ENCODE measurements at places on chromosomes 3 and 15.

GRCh38 chr3:42014921-42015533, 53.1 kb upstream of the ULK4 start:
- no peak for DNase-seq

DNA sequence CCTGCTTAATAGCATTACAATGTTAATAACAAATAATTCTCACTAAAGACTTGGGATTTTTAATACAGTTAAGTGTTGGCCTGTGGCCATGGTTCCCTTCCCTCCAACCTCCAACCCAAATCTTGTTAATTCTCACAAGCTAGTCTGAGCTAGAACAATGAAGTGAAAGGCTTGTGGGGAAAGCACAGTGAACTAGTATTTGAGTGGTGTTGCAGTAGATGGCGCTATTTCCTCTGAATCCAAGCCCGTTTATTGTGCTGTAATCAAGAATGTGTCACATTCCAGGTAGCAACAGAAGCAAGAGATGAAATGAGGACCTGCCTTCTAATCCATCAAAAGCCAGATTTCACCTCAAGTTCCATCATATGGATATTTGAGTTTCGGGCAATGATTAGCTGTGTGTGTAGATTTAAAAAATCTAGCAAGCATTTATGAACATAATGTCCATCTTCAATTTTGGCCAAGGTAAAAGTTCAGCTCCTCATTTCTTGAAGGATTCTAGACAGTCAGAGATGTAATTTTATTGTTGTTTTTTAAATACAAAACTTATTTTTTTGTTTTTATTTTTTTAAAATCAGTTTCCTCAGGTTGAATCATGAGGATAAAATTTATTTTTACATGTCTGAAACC, 160.7 kb downstream of the SQOR start:
- DNase-seq = peak; percentile 56

- no peak for DNase-seq
Measured at GRCh38 chr3:114510201-114510600, 216.4 kb downstream of the TIGIT start.

- DNase-seq = no peak
Measured at GRCh38 chr3:179732661-179733348, 80.0 kb downstream of the USP13 start.

DNA sequence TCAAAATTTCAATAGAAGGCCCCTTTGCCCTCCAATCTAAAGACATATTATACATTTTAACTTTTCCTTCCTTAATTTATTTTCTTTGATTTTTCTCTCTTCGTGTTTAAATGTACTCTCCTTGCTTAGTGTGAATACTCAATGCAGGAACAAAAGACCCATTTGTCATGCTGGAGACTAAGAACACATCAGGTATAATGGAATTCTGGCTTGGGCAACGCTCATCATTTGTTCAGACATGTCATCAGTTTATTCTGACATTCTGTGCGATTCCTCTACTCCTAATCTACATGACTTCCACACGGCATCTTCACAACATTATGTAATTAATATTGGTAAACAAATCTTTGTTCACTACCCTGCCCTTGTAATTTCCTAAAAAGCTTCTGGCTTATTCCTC, 136.6 kb upstream of the LRRN1 start:
- DNase-seq = no peak

DNA sequence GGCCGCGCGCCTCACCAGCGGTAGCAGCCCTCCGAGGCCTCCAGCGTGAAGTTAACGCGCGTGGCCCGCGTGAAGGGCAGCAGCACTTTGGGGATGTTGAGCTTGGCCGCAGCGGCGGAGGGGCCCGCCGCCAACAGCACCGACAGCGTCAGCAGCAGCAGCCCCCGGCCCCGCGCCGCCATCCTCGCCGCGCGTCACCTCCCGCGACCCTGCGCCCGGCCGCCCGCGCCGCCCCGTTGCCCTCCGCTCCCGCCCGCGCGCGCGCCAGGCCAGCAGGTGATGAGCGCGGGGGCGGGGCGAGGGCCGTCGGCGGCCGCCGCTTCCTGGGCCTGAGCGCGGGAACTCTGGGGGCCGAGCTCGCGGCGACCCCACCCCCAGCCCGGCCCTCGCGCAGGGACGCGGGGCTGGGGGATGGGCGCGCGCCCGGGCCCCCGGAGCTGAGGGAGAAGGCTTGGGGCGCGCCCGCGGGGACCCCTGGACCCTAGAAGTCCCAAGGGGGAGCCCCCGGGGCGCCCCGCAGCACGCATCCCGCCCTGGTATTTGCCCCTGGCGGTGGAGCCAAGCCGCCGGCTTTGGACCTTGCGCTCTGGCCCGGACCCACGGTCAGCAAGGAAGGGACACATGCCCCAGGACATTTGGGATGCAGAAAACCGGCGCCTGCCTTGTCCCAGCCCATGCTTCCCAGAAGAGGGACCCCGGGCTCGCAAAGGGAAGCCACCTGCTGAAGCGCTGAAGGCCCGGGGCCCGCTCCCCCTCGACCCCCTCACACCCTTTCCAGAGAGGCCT, at the start of gene NUP210:
NUP210 (minus strand) TSS at position 278 of the 786 bp plus-strand sequence; CDS start at position 182, 96 bp downstream.
- DNase-seq = no peak

- DNase-seq = peak; percentile 30
Measured at GRCh38 chr3:174355505-174355904, 503.6 kb upstream of the NAALADL2 start.

DNA sequence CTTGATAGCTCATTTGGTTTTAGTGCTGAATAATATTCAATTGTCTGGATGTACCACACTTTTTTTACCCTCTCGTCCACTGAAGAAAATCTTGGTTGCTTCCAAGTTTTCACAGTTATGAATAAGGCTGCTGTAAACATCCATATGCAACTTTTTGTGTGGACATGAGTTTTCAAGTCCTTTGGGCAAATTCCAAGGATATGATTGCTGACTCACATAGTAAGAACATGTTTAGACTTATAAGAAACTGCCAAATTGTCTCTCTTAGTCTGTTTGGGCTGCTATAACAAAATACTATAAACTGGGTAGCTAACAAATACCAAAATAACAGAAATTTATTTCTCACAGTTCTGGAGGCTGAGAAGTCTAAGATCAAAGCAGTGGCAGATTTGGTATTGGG, 59.5 kb upstream of the TNFSF10 start:
- no peak for DNase-seq

DNA sequence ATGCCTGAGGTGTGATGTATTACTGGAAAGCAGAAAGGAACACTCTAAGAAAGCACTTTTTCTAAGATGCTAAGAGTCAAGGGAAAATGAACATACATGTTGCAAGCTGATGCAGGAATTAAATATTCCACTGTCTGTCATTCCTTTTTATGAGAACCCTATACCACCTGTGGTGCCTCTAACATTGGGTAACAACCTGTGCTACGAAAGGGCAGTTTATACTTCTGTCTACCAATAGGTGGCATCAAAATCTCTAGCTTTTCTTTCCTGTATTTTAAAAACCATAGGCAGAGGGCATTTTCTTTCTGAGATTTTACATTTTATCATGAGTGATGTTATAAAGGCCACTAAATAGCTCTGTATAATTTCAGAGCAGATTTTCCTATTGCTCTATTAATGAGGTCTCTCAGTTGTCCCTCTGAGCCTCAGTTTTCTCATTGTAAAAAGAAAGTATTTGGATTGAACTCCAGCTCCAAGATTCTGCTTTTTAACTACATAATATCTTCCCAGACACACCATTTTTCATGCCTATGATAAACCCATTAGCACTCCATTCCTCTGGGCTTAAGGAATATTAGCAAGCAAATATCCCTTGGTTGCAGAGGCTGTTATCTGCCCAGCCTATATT, 3.5 kb upstream of the CPNE4 start:
- DNase-seq = peak; percentile 36

GRCh38 chr3:146142757-146143156, 18.2 kb downstream of the PLOD2 start:
- no peak for DNase-seq

DNA sequence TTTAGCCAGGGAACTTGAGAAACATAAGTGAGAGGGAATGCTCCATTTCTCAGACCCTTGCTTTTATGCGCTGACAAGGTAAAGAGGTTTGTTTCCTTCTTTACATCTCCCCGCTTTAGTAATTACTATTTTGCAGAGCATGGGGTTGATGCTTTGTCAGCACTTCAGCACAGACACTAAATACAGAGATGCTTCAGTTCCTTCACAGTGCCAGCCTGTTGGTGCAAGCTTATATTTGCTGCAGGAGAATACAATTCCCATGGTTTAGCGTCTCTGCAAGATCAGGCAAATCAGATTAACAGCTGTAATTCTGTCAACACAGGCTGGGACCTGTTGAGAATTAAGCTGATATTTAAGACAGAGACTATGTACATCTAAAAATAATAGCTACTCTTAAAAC, 2.9 kb downstream of the FMN1 start:
- DNase-seq = no peak

GRCh38 chr15:33069161-33069560, 125.4 kb downstream of the FMN1 start:
- no peak for DNase-seq

DNA sequence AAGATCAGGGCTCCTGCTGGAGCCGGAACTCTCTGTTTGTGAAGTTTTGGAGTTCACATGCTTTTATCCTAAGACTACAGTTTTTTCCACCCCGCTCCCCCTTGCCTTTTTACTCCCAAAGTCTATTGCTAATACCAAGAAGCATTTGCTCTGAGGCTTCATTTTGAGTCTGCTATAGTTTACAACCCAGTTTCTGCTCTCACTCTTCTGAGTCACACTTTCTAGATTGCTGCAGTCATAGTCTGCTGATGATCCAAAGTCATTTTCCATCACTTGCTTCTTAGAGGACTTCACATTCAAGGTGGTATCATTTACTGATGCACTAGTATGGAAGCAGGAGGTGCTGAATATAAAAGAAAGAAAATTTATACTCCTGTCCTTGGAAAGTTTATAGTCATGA, 937.4 kb downstream of the IGSF11 start:
- no peak for DNase-seq

- DNase-seq = peak; percentile 38
Measured at GRCh38 chr3:142993958-142994442, 7.4 kb upstream of the U2SURP start.

GRCh38 chr3:14990780-14991148, 43.4 kb downstream of the NR2C2 start:
- no peak for DNase-seq

- no peak for DNase-seq
Measured at GRCh38 chr3:140742116-140742515, 64.3 kb downstream of the TRIM42 start.

GRCh38 chr3:56321892-56322291, 146.4 kb downstream of the ERC2 start:
- DNase-seq = no peak

- no peak for DNase-seq
Measured at GRCh38 chr15:101613130-101614000, 38.8 kb downstream of the TM2D3 start.

DNA sequence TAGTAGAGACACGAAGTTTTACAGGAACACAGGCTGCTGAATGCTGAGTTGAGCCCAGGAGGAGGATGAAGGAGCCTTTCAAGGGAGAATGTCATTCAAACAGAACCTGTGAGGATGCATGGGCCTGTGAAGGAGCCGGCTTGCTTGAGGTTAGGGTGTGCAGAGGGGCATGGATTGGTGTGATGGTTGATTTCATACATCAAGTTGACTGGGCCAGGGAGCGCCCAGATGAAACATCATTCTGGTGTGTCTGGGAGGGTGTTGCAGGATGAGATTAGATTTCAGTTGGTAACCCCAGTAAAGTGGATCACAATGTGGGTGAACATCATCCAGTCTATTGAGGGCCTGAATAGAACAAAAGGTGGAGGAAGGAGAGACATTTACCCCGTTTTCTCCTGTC, 243.6 kb downstream of the EDEM1 start:
- no peak for DNase-seq

DNA sequence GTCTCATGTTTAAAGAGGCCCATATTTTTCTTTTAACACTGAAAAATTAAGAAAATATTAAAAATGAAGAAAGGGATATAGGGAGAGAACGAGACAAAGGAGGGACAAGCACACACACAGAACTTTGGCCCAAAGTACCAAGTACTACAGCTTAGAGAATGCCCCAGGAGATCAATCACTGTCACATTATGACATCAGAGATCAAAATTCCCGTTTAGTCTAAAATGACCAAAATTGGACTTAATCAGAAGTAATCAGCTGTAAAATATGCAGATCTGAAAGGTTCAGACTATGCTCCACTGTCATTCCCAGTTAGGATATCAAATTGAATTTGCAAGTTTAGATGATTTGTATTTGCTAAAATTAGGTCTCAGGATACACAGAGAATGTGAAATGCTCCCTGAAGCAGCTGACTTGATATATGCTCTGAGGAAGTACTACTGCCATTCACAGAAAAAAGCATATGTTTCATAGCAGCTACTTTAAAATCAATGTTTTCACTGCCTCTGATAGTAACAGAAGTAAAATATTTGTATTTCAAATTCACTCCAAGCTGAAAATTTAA, 123.0 kb downstream of the PEAK1 start:
- no peak for DNase-seq

- DNase-seq = no peak
Measured at GRCh38 chr15:58460872-58461271, 29.1 kb downstream of the LIPC start.

DNA sequence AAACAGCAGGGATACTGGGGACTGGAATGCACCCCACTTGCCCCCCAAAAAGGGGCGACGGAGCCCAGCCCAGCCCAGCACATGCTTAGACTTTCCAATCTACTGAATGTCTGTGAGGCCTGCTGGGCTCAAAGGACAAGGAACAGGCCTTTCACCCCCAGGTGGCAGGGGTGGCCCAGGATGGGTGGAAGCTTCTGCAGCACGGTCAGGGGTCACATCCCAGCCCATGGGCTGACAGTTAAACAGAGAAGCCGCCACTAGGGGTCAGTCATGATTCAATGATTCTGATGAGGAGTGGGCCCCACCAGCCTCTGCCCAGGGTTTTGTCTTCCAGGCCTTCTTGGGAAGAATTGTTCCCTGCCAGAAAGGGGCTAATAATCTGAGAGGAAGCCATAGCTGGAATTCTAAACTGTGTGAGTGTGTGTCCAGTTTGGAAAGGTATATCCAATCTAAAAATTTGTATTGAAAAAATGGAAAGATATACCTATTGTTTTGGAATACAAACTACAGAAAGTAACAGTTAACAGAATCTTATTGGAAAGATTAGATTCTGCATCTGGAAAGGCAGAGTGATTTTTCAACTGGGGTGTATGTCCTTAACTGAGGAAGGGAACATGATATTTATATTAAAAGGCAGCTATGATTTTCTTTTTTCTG, 2.2 kb downstream of the CHRNB4 start:
- no peak for DNase-seq

- DNase-seq = no peak
Measured at GRCh38 chr3:134357261-134357913, 16.9 kb downstream of the AMOTL2 start.

GRCh38 chr3:149670742-149671492, 13.1 kb upstream of the WWTR1 start:
- DNase-seq = no peak

GRCh38 chr15:50137330-50137761, 18.3 kb upstream of the ATP8B4 start:
- no peak for DNase-seq

DNA sequence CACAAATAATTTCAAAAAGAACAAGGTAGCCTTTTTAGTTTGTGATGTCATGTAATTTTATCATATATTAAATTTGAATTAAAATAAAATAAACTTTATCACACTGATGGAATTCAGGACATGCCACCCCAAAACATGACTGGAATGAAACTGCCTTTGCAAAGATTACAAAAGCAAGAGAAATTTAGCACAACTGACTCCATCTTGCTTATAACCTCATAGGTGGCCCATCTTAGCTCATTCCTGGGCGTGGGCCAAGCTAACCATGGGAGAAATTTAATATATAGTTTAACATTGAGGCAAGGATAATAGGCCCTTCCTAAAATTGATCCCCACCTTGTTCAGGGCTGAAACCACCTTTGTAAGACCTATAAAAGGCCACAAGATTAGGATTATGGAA, 235.6 kb downstream of the ZNF385D start:
- DNase-seq = no peak

Data from NCI-H1436 treated with DMSO at 0.1 percent for 48 hours (cell line).